ENCODE measurements at places on chromosomes 1 and 21.

DNA sequence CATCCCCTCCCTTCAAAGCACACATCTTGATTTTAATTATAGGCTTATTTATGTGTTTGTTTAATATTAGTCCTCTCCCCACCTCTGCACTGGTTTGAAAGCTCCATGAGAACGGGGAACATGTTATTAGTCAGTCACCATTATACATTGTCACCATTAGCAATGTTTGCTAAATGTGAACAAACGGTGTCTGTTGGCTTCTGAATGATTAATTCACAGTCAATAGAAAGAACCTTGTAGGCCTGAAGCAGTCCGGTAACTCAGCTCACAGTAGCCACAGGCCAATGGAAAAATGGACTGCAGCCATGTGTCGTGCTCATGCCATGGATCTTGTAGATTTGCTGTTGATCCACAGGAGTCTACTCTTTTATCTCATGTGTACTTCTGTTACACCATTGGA, 49.7 kb upstream of the NHLH2 start:
- DNase-seq = no peak

DNA sequence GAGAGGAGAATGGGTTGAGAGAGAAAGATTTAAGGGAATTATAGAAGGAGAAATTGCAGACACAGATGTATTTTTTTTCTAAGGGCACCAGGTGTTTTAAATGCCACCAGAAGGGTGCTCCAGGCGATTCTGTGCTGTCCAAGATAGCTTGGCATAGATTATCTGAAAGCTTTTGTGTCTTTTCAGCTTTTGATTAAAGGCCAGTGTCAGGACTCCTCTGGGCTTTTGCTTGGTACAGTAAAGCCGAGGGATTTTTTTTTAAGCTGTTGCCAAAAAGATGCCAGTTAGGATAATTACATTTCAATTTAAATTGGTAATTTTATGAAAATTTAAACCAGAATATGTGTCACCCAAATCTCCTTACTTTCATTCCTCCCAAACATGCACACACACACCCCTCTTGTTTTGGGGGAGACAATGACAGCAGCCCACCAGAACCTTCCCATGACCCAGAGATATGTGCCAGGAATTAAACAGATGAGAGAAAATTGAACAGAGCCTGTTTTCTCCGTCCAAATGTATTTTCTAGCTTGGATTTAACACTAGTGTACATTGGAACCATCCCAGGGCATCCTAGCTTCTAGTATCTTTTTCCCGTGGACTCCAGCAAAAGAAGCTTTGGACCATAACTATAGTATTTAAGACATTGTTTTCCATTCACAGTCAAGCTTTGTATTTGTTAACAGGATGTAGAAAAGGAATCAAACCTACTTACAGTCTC, 670.7 kb upstream of the CXADR start:
- no peak for DNase-seq

- no peak for DNase-seq
Measured at GRCh38 chr1:73343947-73344346, 854.0 kb downstream of the LRRIQ3 start.

GRCh38 chr1:207073906-207074820, 14.5 kb upstream of the C4BPB start:
- DNase-seq = peak; percentile 8

DNA sequence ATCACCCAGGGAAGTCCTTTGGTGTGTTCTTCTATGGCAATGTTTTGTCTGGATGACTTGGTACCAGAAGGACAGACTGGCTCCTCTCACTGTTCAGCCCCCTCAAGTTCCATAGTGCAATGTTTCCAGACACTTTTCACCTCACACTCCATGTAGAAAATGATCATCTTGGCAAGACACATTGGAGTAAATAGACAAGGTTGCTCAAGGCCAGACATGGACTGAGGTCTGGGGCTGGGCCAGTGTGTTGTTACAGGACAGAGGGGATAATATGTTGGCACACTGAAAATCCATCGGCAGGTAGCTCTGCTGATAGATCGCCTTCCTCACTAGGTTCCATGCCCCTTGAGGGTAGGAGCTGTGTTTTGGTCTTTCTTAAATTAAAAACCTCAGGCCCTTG, 51.5 kb downstream of the C1orf21 start:
- no peak for DNase-seq

- no peak for DNase-seq
Measured at GRCh38 chr1:221727146-221728036, 14.5 kb downstream of the DUSP10 start.

GRCh38 chr21:36615274-36615964, 83.5 kb upstream of the SIM2 start:
- DNase-seq = peak; percentile 8

DNA sequence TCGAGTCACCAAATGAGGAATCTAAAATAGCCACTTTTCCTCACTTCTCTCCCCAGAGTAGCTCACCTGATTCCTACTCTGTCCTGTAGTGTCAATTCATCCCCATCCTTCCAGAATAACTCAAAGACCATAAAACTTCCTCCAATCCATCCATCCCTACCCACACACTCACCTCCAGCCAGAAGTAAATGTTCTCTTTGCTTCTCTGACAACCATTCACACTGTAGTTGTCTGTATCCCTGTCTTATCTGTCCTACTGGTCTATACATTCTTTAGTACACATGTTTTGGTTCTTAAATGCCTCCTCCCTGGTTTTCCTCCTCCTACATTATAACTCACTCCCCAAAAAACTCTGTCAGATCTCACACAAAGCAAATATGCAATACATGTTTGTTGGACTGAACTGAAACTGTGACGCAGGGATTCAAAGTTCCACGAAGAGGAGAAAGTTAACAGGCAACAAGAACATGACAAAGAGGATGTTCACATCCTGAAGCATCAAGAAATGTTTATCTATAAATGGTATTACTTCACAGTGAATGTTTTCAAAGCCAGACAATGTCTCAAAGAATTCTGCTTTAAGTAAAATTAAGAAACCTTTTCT, 11.0 kb downstream of the TP53BP2 start:
- peak; percentile 73 for DNase-seq

DNA sequence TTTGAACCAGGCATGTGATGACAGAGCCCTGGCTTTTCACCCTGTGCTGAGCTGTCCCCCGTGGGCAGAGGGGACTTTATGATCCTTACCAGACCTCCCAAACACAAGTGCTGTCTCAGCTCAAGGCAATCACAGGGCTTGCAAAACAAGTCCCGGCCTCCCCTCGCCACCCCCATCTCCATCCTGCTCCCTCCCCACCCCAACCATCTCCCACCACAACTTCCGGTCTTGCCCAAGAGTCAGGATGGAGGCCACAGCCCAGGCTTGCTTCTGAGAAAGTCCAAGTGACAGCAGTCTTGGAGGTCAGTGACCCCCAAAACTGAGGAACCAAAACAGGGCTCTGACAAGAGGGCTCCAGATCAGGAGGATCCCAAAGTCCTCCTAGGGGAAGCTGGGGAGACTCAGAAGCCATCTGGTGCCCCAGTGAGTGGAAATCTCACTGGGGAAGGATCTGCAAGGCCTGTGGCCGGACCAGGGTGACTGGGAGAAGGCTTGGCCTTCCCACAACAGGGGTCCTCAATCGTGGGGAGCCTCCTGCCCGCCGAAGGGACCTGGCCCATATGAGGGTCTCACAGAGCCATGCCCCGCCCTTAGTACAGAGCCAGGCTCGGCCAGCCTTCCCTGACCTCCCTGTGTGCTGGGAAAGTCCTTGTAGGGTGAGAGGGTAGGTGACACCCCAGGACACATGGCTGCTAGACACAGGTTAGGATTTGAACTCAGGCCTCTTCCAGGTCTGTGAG, 4.5 kb upstream of the SDC3 start:
- DNase-seq = peak; percentile 29

DNA sequence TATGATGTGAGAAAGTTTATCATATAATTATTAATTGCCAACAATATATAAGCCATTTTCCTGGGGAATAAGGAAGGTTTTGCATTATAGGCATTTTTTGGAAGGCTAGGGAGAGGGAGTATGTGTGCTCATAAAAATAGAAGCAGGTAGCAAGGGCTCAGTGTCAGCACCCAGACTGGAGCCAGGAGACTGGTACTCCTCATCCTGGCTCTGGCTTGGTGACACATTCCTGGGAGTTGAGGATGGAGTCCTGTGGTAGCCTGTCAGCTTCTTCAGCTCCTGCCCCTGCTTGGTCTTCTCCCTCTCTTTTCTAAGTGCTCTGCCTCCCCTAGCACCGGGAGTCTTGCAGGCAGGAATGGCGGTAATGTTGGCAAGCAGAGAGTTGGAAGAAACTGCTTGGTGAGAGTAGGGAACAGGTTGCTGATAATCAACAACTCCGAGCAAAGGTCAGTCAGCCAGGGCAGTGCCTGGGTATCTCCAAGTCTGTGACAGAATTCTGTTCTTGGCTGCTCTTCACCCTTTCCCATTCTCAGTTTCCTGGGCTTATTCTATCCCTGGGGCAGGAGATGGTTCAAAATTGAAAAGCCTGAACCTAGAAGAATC, 23.0 kb downstream of the GIPC2 start:
- no peak for DNase-seq

GRCh38 chr1:116323491-116323890, 49.6 kb upstream of the ATP1A1 start:
- no peak for DNase-seq

GRCh38 chr1:226659641-226660040, 79.4 kb downstream of the ITPKB start:
- DNase-seq = no peak

GRCh38 chr1:4002061-4002521, 102.0 kb upstream of the C1orf174 start:
- DNase-seq = no peak

GRCh38 chr1:20416706-20417105, 69.3 kb downstream of the CAMK2N1 start:
- DNase-seq = no peak

GRCh38 chr1:215583185-215583749, 16.2 kb downstream of the KCTD3 start:
- DNase-seq = no peak

DNA sequence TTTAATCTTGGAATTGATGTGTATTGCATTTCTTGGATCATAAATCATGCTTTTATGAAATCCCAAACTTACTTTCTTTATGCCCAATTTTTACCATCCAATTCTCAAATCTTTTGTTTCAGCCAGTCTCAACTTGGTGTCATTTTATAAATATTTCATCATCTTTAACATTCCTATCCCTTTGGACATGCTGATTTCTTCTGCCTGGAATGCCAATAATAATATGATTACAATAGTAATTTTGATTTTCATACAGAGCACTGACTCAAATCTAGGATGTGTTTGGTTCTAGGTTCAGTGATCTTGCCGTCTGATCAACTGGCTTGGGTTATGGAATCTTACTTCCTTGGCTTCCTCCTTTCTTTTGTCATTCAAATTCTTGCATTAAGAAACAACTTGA, 12.8 kb downstream of the RRP15 start:
- DNase-seq = peak; percentile 50

DNA sequence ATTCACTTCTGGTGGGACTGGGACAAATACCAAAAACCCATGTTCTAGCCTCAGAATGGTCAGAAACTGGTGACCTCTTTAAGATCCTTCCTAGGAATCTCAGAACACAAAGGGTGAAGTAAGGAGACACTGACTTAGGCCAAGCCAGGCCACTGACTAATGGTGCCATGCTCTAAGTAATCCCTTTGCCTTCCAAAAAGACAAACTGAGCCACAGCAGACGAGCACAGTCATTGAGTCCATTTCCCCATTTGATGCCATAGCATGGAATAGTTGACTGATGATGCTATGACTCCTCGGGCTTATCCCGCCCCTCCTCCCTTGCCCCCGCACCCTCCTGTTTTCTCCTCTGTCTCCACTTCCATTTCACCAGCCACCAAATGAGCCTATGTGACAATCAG, 145.8 kb upstream of the ZNF648 start:
- no peak for DNase-seq

DNA sequence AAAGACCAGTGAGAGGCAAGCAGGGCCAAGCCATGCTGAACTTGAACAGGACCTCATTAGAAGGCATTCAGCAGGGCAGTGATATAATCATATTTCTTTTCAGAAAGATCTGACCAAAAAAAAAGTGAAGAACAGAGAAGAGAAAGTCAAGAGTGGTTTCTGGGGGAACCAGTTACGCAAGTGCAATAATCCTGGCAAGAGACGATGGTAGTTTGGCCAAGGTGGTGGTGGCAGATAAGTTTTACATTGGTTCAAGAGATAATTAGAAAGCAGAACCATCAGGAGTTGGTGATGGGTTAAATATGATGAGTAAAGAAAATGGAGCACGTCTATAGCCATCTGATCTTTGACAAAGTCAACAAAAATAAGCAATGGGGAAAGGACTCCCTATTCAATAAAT, 54.3 kb downstream of the ZSWIM5 start:
- no peak for DNase-seq

- peak; percentile 45 for DNase-seq
Measured at GRCh38 chr1:94014635-94015488, 105.6 kb upstream of the GCLM start.

DNA sequence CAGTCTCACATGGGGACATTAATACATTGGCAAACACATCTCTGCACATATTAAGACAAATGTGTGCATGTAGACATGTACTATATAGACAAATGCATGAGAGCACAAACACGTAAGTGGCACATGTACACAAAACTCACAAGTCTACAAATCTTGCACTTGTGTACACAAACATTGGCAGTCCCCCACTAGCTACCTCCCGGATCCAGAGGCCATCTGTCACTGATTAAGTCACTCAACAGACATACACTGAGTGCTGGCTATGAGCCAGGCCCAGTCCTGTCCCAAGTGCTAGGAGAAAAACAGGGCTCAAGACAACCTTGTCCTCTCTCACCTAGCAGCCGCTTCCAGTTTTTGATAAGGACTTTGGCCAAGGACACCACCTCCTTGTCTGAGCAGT, 7.0 kb downstream of the TCEA3 start:
- no peak for DNase-seq

DNA sequence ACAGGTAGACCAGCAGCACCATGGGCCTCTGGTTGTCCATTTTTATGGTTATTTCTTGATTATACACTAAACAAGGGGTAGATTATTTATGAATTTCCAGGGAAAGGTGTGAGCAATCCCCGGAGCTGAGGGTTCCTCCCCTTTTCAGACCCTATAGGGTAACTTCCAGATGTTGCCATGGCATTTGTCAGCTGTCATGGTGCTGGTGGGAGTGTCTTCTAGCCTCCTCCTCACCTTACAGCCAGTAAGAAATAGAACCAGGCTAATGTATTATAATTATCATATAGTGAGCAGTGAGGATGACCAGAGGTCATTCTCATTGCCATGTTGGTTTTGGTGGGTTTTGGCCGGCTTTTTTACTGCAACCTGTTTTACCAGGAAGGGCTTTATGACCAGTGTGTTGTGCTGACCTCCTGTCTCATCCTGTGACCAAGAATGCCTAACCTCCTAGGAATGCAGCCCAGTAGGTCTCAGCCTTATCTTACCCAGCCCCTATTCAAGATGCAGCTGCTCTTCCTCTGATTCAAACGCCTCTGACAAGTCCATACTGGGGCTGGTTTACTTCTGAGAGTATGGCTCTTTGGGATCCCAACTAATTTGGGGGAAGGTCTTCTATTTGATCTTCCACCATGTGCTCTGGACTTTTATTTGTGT, 13.5 kb upstream of the TINAGL1 start:
- peak; percentile 77 for DNase-seq

GRCh38 chr21:14614287-14614686, 68.2 kb upstream of the SAMSN1 start:
- DNase-seq = no peak

DNA sequence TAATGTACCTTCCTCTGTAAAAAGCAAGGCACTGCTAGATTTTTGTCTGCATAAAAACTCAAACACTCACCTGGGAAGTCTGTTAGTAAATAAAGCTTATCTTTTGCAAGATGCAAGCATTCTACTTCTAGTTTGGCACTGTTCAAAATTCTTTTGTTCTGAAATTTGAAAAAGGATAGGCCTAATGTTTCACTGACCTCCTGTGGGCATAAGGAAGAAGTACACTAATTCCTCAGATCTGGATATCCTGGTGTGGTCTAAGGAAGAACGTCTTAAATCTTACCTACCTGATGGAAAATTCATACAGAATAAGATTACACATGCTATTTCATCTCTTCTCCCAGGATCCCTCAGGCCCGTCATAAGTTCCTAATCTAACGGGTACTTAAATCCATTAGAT, 93.5 kb upstream of the CAMK1G start:
- peak; percentile 24 for DNase-seq

Data from EL (cell line).